ENCODE measurements at places on chromosomes 13 and 19. TPM values are rescaled to one million over a fixed set of nuclear protein-coding genes. Genes with fewer than 3 reads are reported as not detected.

- peak; percentile 85 for DNase-seq
Observed at GRCh38 chr13:74062933-74063332, 71.3 kb downstream of the KLF12 start.

GRCh38 chr13:44519642-44520041 is 56.5 kb downstream of the TSC22D1 start:
- DNase-seq = no peak

- no peak for DNase-seq
Observed at GRCh38 chr13:84543962-84544361, 661.7 kb upstream of the SLITRK1 start.

Gene OR7A5
- total RNA-seq = not detected

- no peak for DNase-seq
Observed at GRCh38 chr13:33202644-33203169, 82.8 kb downstream of the STARD13 start.

Gene PRKD2
- total RNA-seq = 42.2 TPM

GRCh38 chr19:31355665-31356289 is 6.5 kb upstream of the TSHZ3 start:
- DNase-seq = no peak

GRCh38 chr13:67134417-67135129 is 95.6 kb downstream of the PCDH9 start:
- DNase-seq = no peak

DNA sequence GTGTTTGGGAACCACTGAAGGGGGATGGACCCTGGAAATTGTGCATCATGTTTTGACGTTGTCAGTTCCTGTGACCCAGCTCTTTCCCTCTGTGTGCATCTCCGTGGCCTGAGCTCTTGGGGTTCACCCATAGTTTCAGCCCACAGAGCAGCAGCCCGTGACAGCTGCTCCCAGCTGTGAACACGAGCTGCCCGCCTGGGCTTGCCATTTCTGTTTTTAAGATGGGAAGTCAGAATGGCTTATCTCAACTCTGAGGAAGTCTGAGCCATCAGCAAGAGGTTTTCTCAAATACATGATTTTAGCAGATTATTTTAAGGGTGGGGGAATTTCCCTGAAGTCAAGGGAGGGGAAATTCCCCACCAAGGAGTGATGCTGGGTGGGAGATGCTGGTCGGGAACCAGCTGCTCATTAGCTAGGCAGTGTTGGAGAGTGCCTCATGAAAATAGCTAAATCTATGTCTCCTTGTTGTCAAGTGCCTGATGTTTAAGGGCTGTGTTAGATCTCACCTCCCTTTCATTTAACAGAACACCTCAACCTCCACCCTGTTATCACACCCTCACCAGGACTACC is 34.8 kb upstream of the C1QTNF9 start:
- no peak for DNase-seq

DNA sequence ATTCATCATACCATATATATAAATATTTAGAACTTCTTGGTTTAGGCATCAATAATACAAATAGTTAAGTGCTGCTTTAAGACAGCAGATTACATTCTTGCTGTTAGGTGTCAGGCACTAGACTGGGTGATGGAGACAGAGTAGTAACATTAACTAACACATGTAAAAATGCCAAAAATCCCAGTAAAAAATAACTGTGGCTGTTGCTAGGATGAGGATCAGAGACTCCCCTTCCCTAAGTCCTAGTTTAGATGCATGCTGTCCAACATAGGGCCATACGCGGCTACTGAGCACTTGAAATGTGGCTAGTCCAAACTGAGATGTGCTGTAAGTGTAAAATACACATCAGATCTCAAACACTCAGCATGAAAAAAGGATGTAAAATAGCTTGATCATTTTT is 94.7 kb downstream of the CDADC1 start:
- no peak for DNase-seq

Gene B3GNT8
- total RNA-seq = 3.2 TPM

Gene TEX26
- not detected for total RNA-seq

GRCh38 chr13:94251831-94252608 is 227.5 kb downstream of the DCT start:
- DNase-seq = no peak

DNA sequence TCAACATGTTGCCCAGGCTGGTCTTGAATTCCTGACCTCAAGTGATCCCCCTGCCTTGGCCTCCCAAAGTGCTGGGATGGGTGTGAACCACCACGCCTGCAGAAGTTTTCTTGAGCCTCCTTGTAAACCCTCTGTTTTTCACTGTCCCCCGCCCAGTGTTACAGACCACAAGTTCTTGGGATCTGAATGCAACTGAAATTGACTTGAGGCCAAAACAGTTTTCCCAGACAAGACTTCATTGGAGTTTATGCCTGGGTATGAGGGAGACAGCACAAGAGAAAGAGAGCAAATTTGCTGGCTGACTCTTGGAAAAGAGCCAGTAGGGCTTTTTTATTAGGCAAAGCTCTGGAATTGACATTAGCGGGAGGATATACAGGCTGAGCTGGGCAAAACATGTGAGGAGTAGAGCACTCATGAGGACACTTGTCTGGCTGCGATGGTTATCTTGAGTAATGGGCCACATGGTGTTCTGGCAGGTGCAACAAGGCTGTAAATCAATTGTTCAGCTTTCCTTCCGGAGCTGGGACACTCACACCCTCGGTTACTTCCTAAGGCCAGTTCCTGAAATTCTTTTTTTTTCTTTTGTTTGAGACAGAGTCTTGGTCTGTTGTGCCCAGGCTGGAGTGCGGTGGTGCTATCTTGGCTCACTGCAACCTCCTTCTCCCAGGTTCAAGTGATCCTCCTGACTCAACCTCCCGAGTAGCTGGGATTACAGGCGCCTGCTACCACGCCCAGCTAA is 12.7 kb upstream of the HNRNPL start:
- no peak for DNase-seq

- DNase-seq = peak; percentile 81
Observed at GRCh38 chr13:98482476-98483444, 94.1 kb downstream of the STK24 start.

DNA sequence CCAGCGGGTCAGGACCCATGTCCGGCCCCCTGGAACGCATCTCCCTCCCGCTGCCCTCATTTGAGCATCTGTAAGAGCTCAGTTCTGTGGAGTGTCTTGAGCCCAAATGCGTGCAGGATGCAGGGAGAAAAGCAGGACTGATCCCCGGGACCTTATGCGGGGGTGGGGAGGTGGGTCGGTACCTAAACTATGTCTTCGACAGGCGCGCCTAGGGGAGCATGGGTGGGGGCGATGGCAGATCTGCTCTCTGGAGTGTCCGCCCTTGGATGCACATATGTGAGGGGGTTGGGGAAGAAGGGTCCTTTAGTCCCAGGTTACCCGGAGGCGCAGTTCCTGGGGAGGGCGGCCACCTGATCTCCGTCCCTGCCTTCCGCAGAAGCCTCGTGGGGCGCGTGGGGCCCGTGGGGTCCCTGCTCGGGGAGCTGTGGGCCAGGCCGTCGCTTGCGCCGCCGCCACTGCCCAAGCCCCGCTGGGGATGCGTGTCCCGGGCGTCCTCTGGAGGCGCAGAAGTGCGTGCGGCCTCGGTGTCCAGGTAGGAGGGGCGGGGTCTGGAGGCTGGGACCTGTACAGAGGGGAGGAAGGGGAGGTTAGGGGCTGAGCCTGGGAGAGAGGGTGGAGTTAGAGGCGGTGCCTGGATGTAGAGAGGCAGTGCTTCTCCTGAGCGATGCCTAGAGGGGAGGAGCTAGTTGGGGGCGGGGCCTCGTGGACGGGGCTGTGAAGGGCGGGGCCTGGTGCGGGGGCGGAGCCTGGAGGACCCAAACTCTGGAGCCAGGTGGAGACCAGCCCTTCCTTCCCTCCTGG is 2.9 kb downstream of the CILP2 start:
- no peak for DNase-seq

- DNase-seq = no peak
Observed at GRCh38 chr13:82341116-82341515, 1541.2 kb downstream of the SLITRK1 start.

- DNase-seq = no peak
Observed at GRCh38 chr13:78183732-78184131, 265.1 kb upstream of the EDNRB start.

GRCh38 chr13:79937771-79938216 is 403.1 kb downstream of the SPRY2 start:
- DNase-seq = no peak

GRCh38 chr19:39481229-39481545 is 549 bp downstream of the TIMM50 start:
- DNase-seq = no peak

DNA sequence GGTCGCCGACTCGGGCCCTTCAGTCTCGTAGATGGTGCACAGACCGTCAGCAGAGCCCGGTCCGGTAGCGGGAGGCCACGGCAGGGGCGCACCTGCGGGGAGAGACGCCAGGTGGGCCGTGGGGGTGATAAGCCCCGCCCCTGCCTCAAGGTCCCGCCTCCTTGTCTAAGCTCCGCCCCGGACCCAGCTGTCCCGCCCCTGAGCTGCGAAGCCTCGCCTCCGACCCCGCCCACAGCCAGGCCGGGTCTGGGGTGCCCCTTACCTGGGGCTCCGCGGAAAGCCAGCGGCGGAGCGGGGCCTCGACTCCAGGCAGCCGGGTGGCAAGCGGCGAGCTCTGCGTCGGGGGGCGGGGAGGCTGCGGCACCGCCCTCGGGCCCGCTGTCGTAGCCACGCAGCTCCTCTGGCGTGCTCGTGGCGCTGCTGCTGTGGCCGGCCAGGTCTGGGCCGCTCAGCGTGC is 4.7 kb downstream of the PRR36 start:
- DNase-seq = no peak

Gene SPRED3
- 19.6 TPM for total RNA-seq

Gene GRIK5
- total RNA-seq = 20.8 TPM

- DNase-seq = no peak
Observed at GRCh38 chr13:94764576-94765321, 52.4 kb upstream of the SOX21 start.

DNA sequence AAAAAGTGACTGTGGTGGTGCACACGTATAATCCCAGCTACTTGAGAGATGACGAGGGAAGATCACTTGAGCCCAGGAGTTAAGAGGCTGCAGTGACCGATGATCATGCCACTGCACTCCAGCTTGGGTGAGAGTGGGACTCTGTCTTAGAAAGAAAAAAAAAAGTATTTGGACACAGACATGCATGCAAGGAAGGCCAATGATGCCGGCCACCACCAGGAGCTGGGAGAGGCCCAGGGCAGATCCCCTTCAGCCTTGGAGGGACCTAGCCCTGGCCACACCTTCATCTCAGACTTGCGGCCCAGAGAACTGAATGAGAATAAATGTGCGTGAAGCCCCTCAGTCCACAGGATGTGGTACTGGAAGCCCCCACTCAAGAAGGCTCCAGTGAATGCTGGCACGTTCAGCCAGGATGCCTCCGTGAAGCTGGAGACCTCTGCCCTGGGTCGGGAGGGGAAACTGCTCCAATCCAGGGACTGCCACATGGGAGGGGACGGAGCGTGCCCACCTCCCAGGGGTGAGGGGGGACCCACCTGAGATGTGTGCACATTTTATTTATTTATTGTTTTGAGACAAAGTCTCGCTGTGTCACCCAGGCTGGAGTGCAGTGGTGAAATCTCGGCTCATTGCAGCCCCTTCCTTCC is 14.6 kb downstream of the TNFAIP8L1 start:
- no peak for DNase-seq

DNA sequence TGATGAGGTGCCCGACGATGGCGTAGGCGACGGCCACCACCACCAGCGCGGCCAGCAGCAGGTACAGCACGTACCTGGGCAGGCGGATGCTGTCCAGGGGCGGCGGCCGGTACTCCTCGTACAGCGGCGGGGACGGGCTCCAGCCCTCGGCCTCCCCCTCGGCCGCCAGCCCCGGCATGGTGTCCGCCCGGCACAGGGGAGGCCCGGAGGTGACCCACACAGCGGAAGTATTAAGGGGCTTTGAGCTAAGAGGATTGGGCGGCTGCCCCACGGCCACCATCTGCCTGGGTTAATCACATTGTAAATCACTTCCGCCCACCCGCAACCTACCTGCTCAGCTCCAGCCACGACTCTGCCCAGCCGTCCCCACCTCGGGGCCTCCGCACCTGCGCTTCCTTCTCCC is at the start of gene SMIM44:
TSS of gene SMIM44 (minus strand) at position 216 of the 403 bp plus-strand sequence. CDS start at position 178, 38 bp downstream.
- DNase-seq = no peak

Gene FFAR2
- 2.0 TPM for total RNA-seq

Gene EBPL
- total RNA-seq = 36.4 TPM

Gene CACNG7
- total RNA-seq = not detected

DNA sequence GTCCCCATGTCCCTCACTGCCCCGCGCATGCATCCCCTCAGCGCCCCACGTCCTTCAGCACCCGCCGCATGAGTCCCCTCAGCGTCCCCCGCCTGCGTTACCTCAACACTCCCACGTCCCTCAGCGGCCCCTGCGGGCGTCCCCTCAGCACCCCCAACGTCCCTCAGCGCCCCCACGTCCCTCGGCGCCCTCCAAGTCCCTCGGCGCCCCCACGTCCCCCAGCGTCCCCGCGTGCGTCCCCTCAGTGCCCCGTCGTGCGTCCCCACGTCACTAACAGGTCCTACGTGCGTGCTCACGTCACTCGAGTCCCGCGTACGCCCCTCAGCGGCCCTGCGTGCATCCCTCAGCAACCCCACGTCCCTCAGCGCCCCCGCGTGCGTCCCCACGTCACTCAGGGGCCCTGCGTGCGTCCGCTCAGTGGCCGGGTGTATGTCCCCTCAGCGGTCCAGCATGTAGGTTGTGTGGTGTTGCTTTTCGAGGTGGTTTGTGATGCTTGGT is 19.5 kb upstream of the GAS6 start:
- DNase-seq = no peak

GRCh38 chr19:17860993-17861360 is 1.3 kb downstream of the RPL18A start:
- DNase-seq = no peak

GRCh38 chr13:100842136-100842535 is 167.5 kb upstream of the TMTC4 start:
- no peak for DNase-seq

Gene PSG2
- not detected for total RNA-seq

GRCh38 chr19:10744801-10745293 is 27.0 kb downstream of the DNM2 start:
- DNase-seq = no peak

- DNase-seq = no peak
Observed at GRCh38 chr13:101025925-101026324, 351.3 kb upstream of the TMTC4 start.
